GM06990 (cell line): ENCODE measurements at places on chromosomes 3 and 15.

- DNase-seq: no peak
These were observed 79.3 kb downstream of the EEFSEC start for GRCh38 chr3:128232376-128233178.

DNA sequence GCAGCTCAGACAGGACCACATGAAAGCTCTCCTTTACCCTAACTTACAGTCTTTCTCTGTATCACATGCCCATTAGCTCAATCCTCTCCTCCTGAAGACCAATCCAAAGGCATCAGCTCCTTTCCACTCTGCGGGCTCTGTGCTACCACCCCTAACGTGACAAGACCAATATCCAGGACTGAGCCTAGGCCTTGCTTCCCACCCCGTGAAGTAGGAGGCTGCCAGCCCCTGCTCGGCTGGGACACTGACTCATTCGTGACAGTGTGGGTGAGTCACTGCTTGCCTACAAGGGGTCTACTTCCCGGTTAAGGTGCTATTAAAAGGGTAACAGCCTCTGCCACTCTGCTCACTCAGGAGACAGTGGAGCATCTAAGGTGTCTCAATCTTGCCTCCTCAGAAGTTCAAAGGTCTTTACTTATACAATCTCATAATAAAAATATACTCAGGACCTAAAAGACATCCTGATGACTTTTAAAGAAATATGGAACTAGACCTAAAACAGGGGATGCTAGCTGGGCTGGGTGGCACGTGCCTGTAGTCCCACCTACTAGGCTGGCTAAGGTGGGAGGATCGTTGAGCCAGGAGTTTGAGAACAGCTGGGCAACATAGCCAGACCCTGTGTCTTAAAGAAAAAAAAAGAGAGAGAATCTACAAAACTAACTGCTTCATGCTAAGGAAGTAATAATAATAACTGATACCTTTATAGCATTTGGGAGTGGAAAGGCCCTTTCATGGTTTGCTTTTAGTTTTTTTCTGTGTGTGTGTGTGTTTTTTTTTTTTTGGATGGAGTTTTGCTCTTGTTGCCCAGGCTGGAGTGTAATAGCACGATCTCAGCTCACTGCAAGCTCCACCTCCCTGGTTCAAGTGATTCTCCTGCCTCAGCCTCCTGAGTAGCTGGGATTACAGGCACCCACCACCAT is 55.0 kb downstream of the TMEM44 start:
- DNase-seq: no peak

DNA sequence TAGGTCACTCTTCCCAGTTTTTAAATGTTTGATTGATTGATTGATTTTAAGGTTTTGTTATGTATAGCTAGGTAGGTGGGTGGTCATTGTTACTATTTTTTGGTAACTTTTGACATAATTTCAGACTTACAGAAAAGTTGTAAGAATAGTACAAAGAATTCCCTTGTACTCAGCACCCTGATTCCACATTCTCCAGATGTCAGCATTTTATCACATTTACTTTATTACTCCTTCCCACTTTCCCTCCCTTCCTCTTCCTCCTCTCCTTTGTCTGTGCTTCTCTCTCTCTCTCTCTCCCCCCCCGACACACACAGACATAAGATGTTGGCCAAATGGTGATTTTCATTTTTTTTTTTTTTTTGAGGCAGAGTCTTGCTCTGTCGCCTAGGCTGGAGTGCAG is 14.8 kb downstream of the IDH3A start:
- no peak for DNase-seq

DNA sequence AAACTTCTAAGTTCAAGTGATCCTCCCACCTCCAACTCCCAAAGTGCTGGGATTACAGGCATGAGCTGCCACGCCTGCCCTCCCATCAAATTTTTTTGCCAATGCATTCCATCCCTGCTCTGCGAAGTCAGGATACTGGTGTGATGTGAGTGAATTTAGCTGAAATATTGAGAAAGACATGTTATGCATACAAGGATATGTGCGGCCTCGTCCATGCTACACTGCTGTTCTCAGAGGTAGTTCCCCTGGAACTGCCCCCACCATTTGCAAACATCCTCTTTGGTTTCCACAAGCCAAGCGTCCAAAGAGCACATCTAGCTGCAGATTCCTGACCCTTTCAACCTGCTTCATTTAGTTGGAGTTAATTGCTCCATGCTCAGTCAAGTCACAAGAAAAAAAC is 36.5 kb upstream of the BCL2A1 start:
- no peak for DNase-seq

- no peak for DNase-seq
These were observed 2.7 kb downstream of the PRKCD start for GRCh38 chr3:53163444-53164387.

DNA sequence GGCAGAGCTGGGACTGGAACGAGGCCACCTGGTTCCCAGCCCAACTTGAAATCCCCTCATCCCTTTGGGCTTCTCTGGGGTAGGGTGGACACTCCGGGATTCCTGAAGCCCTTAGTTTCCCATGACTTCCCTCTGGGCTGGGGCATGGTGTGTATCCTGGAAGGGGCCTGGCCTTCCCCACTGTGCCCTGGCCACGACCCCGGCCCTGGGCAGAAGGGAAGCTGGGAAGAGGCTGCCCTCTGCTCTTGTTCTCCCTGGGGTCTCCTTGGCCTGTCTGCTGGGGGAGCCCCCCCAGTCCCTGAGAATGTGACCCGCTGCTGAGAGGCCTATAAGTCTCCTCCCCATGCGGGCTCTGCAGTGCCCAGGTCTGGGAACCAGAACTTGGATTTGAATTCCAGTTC is 104.9 kb downstream of the LINGO1 start:
- DNase-seq: no peak

GRCh38 chr15:76674883-76675282 is 230.3 kb downstream of the SCAPER start:
- DNase-seq: no peak

DNA sequence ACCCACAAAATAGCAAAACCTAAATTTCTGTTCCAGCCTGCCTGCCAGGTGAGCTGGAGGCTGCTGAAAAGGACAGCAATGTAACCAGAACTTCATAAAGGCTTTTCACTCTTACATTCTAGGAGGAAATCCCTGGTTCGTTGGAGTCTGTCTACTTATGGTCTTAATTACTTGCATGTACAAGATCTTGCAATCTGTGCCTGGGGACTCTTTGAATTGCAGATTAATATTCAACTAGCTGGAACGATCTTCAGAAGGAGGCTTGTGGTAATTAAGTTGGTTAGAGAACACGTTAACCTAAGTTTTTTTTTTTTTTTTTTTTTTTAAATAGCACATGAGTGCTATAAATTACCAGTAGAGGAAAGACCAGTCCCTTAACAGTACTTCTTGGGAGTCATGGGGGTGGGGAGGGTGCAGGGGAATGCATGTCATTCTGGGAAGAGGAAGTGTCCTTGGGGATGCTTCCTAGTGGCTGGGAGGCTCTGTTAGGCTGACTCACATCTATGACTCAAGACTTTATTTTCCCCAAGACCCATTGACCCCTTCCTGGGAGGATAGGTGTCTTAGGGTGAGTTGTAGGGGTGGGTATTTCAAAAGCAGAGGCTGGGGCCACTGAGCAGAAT is 139.8 kb downstream of the RAB11A start:
- no peak for DNase-seq

- peak; percentile 53 for DNase-seq
These were observed 566 bp downstream of the ETV5 start for GRCh38 chr3:186108106-186108940.

- no peak for DNase-seq
These were observed 84.2 kb upstream of the ABHD2 start for GRCh38 chr15:89003865-89004725.

DNA sequence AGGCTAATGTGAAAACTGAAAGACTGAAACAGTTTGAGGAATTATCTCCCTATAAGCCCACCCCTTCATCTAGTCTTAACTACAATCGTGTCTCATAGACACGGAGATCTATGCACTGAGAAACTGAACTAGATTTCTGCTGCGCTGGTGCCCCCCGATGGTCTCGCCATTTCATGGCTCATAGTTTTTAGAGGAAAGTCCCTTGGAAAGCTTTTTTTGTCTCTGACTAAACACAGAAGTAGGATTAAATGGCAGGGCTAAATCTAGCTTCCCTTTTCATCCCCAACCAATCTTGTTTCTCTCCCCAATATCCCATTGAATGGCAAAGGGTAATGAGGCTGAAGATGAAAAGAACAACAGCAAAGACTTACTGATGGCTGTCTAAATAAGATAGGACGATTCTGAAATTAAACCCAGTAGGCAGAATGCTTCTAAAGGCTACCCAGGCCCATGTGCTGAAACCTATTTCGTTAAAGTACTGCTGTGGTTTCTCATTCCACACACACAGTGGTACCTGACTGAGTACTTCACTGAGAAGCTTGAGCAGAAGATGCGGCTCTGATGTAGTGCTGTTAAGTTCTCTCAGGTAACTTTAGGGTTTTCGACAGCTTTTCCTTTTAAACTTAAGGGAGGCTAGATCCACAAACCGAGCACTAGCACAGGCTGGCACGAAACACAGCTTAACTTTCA is 142.7 kb downstream of the GADL1 start:
- DNase-seq: no peak

- DNase-seq: peak; percentile 15
These were observed 54.7 kb downstream of the FAM98B start for GRCh38 chr15:38508647-38509046.

- DNase-seq: no peak
These were observed 91.2 kb downstream of the TLE3 start for GRCh38 chr15:70006259-70007147.

- no peak for DNase-seq
These were observed 11.5 kb upstream of the DNASE1L3 start for GRCh38 chr3:58222161-58222724.

DNA sequence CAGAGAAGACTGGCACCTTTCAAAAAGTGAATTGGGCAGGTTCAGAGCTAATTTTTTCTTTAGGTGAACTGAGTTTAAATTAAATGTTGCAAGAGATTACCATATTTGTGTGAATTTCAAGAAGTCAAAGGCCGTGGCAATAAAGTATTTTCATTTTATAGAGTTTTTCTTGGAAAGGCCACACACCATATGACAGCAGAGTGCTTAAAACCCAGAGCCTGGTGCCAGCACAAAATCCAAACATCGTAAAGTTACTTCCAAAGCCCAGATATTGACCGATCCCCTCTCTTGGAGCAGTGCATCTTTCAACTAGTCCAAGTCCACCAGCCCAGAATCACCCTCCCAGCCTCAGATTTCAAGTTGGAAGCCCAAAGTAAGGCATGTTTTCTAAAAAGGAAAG is 164.5 kb downstream of the VGLL4 start:
- DNase-seq: no peak

DNA sequence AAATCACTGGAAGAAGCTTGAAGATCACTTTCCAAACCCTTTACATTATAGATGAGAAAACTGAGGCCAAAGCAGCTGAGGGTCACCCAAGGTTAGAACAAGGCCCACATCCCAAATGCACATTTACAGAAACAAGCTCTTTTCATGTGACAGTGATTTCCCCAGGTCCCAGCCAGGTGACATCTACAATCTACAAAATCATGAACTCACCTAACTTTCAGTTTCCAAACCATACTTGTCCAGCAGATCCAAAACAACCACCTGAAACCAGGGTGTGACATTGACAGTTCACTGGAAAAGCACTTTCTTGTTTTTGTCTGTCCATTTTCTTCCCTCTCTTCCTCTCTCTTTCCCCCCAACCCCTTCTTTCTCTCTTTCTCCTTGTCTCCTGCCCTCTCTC is 132.2 kb upstream of the PRICKLE2 start:
- no peak for DNase-seq

GRCh38 chr3:157427901-157428300 is 8.7 kb upstream of the PTX3 start:
- no peak for DNase-seq

- no peak for DNase-seq
These were observed 105.1 kb upstream of the ETV5 start for GRCh38 chr3:186213946-186214345.

GRCh38 chr3:126663750-126664149 is 8.8 kb upstream of the TXNRD3 start:
- no peak for DNase-seq

GRCh38 chr3:183664913-183665381 is 29.5 kb downstream of the KLHL24 start:
- no peak for DNase-seq

- DNase-seq: no peak
These were observed 26.1 kb upstream of the TM4SF4 start for GRCh38 chr3:149448331-149448831.

DNA sequence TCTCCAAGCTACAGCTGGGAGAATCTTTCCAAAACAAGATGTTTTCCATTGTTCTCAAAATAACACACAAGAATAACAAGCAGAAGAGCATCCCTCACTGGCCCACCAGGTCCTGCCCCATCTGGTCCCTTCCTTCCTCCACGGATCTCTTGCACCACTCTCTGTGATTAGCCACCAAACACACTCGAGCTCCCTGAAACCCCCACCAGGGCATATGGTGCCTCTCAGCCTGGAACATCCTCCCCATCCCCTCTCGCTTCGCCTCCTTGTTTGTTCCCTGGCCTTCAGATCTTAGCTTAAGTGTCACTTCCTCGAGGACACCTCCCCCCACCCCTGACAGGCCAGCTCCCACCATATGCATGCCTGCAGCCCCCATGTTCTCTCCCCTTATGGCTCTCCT is 496.6 kb upstream of the PROK2 start:
- DNase-seq: no peak

DNA sequence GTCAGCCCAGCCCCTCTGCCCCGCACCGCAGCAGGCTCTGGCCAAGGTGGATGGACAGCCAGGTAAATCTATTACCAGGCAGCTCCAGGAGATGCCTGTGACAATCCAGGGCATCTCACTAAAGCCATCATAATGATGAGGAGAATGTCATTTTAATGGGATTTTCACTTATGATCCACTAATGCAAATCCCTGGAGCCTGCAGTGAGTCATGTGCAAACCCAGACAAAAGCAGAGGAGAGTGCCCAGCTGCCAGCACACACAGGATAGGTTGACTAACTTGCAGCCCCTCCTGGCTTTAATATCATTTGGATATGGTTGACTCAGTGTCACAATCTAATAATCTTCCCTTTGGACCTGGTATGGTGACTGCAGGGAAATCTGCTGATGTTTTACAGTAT is 206.9 kb upstream of the TRIM42 start:
- DNase-seq: no peak

GRCh38 chr3:140822401-140823047 is 119.1 kb upstream of the SLC25A36 start:
- DNase-seq: no peak

GRCh38 chr3:50331364-50331907 is 3.4 kb upstream of the TUSC2 start:
- no peak for DNase-seq

DNA sequence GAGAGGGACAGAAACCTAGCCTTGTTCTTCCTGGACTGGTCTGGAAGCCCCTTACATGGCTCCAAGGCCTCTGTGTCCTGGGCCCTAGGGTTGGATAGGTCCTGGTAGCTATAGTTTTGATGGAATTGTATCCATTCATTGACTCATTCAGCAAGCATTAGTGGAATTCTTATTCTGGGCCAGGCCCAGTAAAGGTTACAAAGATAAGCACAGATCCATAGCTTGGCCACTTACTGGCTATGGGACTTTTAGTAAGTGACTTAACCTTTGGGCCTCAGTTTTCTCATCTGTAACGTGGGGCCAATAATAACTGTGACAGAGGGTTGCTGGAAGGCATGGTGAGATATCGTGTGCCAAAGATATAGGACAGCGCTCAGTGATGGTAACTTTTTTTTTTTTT is 13.6 kb upstream of the DAG1 start:
- DNase-seq: no peak

- no peak for DNase-seq
These were observed 3.0 kb downstream of the DZIP1L start for GRCh38 chr3:138112362-138112761.

GRCh38 chr15:39478996-39479395 is 101.9 kb upstream of the THBS1 start:
- DNase-seq: no peak
